ENCODE measurements at places on chromosomes 6 and 20.
A peak's percentile ranks its signal among the peaks of the same experiment; 100 is the strongest.

- no peak for DNase-seq
These were observed 82.0 kb downstream of the PPP1R14C start for GRCh38 chr6:150224820-150225219.

GRCh38 chr6:53734473-53735299 lies 60.1 kb upstream of the LRRC1 start:
- DNase-seq: peak; percentile 27

DNA sequence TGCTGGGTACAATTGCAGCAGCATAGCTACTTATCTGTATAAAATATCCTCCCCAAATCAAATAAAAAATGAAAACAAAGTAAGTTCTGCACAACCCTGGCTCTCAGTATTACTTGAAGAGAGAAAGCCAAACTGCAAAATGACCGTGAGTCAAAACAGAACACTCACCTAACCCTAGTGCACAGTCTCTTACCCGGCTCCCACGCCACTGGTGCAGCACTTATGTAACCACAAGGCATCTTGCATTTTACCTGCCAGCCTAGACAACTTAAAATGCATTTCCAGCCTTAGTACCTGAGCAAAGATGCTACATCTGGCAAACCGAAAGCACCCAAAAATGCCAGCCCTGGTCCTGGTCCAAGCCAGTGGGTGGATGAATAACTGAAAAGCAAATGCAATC lies 12.4 kb upstream of the SIRPB1 start:
- no peak for DNase-seq

DNA sequence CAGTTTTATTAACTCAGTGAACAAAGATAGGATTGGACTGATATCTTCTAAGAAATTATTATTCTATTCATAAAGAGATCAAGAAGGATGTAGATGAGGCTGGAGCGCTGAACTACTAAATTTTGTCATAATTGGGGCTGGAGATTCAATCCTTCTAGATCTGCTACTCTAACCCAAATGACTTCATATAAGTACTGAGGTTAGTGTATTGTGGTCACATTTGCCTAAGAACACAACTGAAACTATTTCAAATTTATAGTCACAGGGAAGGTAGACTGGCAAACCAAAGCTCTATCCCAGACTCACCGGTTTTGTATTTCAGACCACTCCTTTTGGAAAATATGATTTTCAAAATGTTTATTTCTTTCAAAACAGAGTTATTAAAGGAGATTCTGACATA lies 96.7 kb downstream of the BMP5 start:
- no peak for DNase-seq

DNA sequence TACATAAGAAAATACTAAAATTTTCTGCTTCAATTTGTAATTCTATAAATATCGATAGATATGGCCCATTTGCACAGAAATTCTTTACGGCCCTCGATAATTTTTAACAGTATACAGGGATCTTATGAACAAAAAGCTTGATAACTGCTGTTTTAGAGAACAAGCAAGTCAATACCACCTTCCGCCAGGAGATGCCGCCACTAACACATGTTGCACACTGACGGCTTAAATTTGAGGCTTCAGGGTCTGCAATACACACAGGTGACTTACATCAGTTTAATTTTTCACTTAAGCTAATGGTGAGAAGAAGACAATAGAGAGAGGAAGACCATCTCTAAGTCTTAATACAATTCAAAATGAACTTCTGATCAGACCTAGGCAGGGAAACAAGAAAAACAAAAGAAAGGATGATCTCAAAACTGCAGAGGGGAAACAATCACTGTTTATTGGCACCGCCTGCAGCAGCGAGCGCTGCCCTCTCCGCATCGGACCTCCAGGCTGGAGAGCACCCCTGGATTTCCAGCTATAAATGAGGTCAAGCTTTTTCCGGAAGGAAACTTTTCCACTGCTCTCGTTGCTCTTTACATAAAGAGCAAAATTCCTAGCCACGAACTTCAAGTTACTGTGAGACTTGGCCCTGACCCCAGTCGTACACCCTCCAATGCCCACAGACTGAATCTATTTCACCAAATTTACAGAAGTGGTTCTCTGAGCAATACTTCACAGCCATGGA lies 53.9 kb downstream of the OTOR start:
- DNase-seq: peak; percentile 27

- DNase-seq: no peak
These were observed 13.5 kb downstream of the KCNK17 start for GRCh38 chr6:39300739-39301138.

DNA sequence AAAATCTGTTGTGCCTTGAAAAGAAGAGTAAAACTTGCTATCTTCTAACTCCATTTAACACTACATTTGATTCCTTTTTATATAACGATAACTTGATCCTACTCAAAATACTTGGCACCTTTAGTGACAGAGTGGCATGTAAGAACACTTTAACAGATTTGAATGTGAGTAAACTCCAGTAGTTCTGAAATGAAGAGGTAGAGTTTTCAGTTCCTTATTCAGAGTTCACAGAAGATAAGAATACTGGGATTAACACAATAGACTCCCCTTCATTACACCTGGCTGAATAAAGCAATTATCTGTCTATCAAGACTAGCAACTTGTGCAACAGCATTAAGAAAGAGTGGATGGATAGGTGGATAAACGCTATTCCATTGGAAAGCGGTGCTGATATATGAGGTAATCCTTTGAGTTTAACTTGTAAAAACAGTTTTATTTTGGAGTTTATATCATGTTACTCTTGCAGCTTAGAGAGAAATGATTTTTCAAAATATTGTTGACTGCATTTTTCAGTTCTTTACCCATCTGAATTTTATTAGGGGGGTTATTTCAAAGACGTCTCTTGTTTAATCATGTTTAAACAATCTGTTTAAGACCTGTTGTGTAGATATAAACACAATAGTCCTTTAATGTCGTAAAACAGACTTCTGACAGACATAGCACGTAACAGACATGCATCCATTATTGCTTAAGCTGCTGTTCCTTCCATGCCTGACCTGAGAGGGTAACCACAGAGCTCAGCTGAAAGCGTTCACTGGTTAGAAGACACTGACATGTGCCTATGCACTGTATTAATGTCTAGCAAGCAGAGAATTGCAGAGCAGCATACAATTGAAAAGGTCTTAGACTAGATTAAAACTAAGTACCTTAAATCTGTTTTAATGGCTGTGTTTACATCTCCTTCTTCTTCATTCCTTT lies 102.4 kb upstream of the SUPT3H start:
- no peak for DNase-seq

DNA sequence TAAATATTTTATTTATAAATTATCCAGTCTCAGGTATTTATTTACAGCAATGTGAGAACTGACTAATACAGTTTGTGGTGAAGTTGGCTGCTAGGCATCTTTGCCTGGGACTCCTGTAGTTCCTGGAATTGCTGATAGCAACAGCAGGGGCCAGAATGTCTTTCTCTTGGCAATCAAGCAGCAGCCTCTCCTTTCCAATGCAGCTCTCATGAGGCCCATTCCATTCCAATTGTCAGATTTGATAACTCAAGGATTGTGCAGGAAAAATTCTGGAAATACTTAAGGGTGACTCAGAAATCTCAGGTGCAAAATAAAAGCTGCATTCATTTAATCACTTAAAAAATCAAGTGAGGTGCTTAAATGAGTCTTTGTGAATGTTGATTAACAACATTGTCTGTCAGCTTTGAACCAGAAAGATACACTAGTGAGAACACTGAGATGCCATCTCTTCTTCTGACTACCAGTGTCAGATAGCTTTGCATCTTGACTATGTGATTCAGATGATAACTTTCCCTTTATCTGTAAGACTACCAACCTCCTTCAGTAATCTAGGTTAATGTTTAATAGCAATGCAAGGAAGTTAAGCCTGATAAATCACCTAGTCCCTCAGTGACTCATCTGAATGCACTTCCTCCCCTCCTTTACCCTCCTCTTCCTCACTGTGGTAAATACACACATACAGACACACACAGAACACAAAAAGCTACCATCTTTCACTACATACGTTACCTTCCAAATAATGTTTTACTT lies 32.1 kb upstream of the COL21A1 start:
- no peak for DNase-seq

- no peak for DNase-seq
These were observed 53.0 kb downstream of the SASH1 start for GRCh38 chr6:148395583-148396101.

- no peak for DNase-seq
These were observed 43.9 kb upstream of the EEF1A1 start for GRCh38 chr6:73564578-73565345.

- DNase-seq: no peak
These were observed 244.4 kb upstream of the TCF21 start for GRCh38 chr6:133644548-133644891.

DNA sequence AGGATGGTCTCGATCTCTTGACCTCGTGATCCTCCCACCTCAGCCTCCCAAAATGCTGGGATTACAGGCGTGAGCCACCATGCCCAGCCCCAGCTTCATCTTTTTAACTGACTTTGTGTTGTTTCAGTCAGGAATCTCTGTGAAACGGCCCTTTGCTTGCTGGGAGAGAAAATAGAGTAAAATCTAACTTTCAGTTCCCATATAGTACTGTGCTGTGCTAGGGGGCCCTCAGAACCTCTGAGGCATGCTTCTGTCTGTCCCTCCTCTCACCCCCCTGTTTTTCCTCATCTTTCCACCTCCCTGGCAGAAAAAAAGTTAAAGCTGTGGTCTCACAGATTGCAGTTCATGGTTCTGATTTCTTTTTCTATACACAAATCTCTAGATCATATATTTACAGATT lies 48.4 kb downstream of the LRP11 start:
- no peak for DNase-seq

GRCh38 chr6:154622618-154623336 lies 110.4 kb upstream of the SCAF8 start:
- no peak for DNase-seq

DNA sequence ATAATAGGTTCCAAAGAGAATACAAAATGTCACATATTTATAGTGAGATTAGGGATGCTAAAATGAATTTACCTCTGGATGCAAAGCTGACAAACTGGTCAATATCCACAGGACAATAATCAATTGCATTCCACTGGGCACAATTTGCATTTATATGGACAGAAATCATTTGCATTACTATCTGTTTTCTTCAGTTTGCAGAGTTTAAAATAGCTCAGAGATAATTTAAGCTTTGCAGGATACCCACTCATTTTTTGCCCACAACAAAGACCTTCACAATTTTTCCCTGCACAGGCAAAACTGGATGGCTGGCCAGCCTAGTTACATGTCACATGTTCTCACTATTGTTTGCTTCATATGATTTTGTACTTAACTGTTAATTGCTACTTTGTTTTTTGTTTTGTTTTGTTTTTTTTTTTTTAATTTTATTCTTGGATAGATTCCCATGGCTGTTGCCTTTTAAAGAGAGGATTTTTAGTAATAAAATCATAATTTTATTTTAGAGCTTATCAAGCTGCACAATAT lies 483.5 kb downstream of the UTRN start:
- no peak for DNase-seq

- peak; percentile 45 for DNase-seq
These were observed 24.7 kb upstream of the CCN6 start for GRCh38 chr6:112029045-112029822.

- no peak for DNase-seq
These were observed 17.7 kb downstream of the C20orf203 start for GRCh38 chr20:32655903-32656512.

DNA sequence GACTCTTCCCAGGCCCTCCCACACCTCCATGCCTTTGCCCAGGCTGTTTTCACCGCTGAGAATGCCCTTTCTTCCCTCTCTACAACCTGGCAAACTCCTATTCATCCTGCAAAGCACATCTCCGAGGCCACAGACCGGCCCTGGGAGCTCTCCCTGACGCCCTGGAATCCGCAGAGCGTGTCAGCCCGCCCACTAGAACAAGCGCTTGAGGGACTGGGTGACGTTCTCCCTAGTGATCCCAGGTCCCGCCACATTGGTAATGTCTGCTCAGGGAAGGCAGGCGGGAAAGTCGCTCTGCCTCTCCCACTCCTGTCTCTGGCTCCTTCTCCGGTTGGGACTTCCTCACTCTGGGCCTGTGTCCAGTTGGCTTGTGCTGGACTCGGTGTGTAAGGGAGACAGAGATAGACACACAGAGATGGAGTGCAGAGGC lies 61.6 kb downstream of the SRC start:
- DNase-seq: no peak

DNA sequence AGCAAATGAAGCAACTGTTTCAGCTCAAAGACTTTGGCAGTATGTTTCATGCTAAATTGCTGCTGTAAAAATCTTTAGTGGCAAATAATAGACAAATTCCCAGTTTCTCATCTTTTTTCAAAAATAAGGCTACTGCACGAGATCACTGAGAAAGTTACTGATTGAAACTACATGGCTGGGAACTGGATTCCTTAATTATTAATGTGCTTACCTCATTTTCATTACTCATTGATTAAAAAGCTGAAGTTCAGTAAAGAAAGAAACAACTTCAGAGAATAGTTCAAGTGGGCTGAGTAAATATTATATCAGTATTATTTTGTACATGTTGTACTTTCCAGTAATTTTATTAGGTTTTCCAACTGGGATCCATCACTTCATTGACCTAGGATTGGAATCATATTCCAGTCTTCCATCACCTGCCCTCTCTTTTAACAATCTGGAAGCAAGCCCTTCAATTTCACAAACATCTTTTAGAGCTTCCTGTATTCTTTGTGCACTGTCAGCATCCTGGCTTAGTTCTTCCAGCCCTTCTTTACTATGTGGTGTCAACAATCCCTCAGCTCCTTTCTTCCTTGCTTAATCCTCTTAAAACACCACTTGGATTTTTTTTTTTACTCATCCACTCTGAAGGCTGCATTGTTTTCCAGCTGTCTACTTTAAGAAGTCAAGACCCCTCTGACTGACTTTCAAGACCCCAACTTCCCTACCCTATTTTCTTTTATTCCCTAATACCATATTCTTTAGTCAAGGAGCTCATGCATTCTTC lies 4.3 kb downstream of the MEI4 start:
- no peak for DNase-seq

DNA sequence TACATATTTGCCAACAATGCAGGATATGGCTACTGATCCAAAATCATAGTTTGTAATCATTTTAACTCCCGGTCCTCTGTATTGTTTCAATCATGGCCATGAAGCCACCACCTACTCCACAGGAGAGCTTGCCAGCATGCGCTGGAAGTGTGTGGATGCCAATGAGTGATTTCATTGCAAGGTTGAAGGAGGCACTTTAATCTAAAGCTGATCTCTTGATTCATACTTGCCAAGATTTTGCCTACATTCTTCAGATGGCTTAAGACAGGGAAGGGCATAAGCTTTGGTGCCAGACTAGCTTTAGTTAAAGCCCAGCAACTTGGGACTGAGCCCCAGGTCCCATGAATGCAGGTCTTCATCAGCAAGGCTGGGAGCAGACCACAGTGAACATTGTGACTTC lies 58.8 kb downstream of the TPD52L1 start:
- DNase-seq: no peak
